ENCODE measurements at places on chromosomes 11 and 22.

GRCh38 chr11:76263166-76263565 is 56.9 kb upstream of the WNT11 start:
- DNase-seq, result no peak

DNA sequence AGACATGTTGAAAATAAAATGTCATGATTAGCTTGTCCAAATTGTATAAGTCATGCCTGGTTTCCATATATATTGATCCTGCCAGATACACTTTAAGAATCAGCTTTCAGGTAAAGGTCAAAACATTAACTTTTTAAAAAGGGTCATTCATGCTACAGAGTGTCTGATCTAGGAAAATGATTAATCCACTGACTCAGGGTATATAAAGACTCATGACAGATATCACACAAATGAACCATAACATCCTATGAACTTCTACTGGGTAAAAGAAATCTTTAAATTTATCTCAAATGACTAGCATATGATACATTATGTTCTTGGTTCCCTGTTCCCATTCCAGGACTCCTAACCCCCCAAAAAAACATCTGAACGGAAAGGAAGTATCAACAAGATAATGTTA is 11.7 kb downstream of the MRTFA start:
- DNase-seq, result no peak

- DNase-seq, result no peak
These were observed 31.4 kb downstream of the CHRDL2 start for GRCh38 chr11:74699615-74700396.

DNA sequence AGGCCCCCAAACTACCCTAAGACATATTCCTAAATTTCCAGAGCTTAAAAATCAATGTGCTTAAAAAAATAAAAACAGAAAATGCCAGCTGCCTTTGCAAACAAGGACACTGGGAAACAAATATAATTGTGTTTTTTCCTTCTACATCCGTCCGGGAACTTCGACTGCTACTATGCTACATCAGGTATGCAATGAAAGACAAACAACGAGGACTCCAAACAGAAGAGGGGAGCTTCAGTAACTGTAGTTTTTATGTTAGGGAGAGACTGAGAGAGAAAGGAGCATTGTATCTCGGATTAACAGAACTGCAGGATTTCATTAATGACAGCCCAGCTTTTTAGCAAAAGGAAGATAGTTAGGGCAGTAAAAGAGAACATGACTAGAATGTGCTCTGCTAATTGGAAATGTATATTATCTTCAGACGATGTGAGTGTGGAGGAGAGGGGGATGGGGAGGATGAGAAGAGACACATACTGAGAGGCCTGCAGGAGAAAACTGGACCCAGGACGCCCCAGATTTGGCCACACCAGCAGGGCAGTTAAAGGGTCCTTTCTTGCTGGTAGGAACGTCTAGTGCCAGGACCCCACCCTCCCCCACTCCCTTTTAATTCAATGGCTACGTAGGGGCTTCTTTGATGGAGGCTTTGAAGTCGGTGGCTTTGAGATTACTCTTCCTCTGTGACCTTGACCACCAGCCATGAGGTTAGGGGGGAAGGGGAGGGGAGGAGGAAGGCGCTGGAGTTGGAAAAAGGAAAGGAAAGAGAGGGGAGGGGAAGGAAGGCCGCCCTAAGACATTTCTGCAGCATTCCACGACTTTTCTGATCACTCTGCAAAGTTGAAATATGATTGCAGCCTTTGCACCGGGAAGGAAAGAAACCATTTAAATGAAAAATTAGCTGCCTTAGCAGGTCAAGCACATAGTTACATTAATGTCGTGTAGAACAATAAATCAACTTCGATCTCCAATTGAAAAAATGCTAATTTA is 187.1 kb downstream of the BLID start:
- no peak for DNase-seq

GRCh38 chr11:62682518-62682917 is 3.6 kb upstream of the UBXN1 start:
- no peak for DNase-seq

GRCh38 chr11:10648871-10649270 is 44.7 kb downstream of the IRAG1 start:
- no peak for DNase-seq

GRCh38 chr22:42080287-42080686 is 787 bp downstream of the SMDT1 start:
- DNase-seq, result no peak

- no peak for DNase-seq
These were observed 66.3 kb downstream of the CABIN1 start for GRCh38 chr22:24077416-24077815.

DNA sequence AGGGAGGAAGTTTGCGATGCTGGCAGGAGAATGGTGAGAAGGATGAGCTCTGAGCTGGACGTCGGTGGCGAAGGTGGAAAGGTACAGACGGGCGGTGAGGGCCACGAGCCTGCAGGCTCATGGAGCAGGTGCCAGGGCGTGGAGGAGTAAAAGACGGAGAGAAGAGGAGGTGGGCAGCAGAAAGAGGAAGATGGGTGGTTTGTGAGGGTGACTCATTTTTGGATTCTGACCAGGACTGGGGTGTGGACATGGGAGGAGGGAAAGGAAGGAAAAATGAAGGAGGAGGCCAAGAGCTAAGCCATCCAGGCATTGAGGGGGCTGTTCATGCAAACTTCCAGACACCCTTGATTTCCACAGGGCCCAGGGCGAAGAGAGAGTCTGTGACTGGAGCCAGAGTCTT is 3.5 kb downstream of the ZDHHC24 start:
- DNase-seq, result no peak

DNA sequence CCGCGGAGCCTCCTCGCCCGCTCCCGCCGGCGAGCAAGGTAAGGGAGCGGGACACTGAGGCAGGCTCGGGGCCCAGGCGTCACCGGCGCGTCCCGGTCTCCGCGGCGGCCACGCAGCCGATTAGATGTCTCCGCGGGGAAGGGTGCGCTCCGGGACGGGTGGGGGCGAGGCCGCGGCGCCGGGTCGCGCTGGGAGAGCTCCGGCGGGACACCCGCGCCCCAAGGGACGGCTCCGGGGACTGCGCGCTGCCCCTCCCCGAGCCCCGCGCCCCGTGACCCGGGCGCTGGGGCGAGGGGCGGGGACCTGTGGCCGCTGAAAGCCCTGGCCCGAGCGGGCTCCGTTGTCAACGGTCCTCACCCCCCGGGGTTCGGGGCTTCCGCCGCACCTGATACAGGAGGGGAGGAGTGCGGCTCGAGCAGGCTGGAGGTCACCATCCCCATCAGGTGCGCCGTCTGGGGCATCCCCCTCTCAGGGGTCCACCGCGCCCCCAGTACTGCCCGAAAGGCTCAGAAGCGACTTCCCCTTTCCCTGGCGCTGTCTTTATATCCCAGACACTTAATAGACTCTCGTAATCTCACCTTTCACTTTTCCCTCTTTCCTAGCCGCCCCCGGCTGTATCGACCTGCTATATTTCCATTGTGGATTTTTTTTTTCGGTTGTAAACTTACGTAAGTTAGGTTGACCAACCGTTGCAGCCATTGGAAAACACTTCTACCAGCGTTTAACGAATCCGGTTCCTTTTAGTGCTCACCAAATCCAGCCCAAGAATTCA is 573 bp downstream of the PPFIA1 start:
- DNase-seq, result no peak

- no peak for DNase-seq
These were observed 36.4 kb downstream of the ZNF215 start for GRCh38 chr11:6962673-6963072.

DNA sequence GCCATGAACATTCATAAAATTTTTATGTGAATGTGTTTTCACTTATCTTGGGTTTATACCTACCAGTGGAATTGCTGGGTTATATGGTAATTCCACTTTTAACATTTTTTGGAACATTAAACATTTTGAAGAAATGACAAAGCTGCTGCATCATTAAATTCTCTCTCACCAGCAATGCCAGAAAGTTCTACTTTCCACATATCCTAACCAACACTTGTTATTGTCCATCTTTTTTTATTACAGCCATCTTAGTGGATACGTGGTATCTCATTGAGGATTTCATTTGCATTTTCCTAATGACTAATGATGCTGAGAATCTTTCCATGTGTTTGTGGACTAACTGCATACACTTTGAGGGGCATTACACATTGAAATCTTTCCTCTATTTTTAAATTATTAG is 122.6 kb downstream of the SIK3 start:
- DNase-seq, result no peak

GRCh38 chr22:33397381-33397907 is 339.3 kb upstream of the SYN3 start:
- DNase-seq, result no peak

DNA sequence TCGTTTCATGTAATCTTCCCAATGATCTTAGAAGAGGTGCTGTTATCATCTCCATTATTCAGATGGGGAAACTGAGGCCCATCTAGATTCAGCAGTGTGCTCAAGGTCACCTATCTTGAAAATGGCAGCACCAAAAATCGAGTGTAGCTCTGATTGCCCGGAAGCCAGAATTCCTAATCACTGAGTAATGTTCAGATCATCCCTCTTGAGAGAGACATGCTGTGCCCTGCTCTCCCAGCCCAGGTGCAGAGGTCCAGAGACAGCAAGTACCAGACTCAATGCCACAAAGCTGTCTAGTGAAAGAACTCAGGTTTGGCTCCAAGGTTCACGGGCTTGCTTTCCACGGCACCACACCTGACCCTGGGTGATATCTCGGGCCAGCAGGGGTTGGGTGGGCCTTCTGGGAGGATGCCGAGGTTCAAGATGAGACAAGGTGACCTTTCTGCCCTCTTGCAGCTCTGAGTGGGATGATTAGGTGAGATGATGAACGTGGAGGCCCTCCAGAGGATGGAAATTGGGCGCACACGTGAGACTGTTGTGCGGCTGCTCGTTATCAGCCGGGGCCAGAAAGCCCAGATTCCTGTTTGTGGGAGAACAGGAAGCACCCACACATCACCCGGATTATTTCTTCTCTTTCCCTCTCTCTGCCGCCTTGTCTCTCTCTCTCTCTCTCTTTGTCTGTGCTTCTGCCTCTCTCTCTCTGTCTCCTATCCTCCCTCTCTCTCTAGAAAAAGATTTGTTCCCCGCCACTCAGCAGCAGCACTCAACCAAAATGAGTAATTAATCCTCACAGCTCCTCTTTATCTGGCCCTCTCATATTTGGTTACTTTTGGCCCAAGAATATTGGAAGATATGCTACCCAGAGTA is 19.0 kb upstream of the RASD2 start:
- DNase-seq, result no peak

DNA sequence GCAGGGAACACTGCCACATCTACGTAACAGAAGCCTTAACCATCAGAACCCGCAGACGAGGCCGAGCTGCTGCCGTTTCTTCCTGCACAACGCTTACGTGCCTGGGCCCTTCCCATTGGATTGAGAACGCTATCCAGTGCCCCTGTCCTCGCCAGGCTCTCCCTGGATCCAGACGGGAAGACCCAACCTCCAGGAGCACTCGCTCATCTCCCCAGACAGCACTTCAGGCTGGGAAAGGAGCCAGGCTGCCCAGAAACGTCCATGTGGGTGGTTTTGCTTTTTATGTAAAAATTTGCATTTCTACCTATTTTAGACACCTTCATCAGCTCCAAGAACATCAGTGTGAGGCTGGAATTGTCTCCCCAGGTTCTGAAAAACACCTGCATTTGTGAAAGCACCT is 7.3 kb upstream of the CRYBB3 start:
- DNase-seq, result no peak

DNA sequence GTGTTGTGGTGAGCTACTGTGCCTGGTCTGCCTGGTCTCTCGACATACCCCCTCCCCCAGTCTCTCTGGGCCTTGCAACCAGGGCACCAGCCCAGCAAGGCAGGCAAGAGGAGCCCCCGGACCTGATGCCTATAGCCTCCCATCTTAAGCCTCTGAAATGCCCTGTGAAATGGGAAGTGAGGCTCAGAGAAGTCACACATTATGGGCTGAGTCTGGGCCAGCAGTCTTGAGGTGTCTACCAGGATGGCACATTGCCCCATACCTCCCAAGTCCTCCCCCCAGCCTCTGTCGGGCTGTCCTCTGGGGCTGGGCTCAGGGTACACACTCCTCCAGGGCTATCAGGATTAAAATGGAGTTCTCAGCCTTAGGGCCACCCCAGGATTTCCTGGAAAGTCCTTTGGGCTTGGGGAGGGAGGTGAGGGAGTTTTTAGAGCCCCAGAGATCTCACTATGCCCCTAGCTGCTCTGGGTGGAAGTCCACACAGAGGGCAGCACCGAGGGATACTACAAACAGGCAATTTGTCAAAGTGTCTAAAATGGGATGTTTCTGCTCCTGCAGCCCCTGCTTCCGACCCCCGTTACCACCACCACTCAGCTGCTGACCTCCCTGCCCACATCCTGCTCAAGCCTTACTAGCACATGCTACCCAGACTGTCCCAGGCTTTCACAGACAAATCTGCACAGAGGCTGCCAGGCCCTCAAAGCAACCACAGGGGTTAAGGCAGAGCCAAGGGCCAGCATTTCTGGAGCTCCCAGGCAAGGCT is 3.1 kb upstream of the SH3BP1 start:
- DNase-seq, result no peak

DNA sequence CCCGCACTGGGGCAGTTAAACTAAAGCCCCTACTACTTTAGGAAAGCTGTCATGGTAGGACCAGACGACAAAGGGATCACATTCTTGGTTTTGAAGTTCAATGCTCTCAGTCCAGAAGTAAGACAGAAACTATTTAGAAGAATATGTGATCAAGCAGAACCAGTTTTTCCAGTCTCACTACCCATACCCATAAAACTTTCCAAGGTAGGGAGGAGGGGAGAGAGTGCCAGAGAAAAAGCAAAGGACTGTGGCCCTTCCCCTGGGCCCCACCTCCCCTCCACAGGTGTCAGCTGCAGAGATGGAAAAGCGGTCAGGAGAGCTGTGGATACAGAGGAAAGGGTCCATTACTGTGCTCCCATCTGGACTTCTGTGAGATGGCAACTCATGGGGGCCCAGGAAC is 587.1 kb downstream of the SOX6 start:
- DNase-seq, result no peak

GRCh38 chr11:24900514-24900913 is 403.7 kb downstream of the LUZP2 start:
- no peak for DNase-seq

GRCh38 chr11:65625628-65626342 is 10.2 kb downstream of the PCNX3 start:
- DNase-seq, result no peak

GRCh38 chr11:105907319-105907718 is 114.7 kb downstream of the MSANTD4 start:
- DNase-seq, result no peak

- DNase-seq, result no peak
These were observed 125.6 kb downstream of the TRPC6 start for GRCh38 chr11:101458161-101458560.

GRCh38 chr22:40628354-40629042 is 8.0 kb downstream of the MRTFA start:
- DNase-seq, result no peak

- no peak for DNase-seq
These were observed 31.1 kb upstream of the FAR1 start for GRCh38 chr11:13637125-13638069.

- DNase-seq, result no peak
These were observed 8.8 kb downstream of the EHF start for GRCh38 chr11:34629711-34630110.

GRCh38 chr11:134349109-134349801 is 17.5 kb downstream of the GLB1L2 start:
- DNase-seq, result no peak
